ENCODE measurements at places on chromosomes 16 and 17.

DNA sequence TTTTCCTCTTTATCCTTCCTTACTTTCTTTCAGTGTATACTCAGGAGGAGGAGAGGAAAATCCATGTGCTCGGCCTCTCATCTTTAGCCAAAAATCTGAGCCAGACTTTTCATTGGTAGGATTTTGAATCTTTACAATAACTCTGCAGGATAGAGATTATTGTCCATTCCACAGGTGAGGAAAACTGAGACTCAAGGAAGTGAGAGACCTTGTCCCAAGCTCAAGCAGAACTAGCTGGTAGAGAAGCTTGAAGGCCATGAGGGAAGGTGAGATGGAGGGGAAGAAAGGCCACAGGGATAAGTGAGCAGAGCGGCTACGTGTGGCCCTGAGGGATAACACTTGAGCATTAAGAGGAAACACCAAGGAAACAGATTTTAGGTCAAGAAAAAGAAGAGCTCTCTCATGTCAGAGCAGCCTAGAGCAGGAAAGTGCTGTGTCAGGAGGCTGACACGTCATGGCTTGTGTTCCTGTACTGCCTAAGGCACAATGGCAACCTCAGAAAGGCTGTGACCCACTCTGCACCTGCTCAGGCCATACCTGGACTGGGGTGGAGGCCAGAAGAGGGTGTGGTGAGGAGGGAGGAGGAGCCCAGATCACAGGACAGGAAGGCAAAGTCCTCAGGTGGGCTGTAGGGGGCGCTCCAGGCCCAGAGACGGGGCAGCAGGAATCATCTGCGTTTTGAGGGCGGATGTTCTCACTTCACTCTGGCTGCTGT, 11.9 kb downstream of the MT4 start:
- peak; percentile 81 for DNase-seq

GRCh38 chr17:64148017-64148631, 18.2 kb upstream of the ERN1 start:
- no peak for DNase-seq

DNA sequence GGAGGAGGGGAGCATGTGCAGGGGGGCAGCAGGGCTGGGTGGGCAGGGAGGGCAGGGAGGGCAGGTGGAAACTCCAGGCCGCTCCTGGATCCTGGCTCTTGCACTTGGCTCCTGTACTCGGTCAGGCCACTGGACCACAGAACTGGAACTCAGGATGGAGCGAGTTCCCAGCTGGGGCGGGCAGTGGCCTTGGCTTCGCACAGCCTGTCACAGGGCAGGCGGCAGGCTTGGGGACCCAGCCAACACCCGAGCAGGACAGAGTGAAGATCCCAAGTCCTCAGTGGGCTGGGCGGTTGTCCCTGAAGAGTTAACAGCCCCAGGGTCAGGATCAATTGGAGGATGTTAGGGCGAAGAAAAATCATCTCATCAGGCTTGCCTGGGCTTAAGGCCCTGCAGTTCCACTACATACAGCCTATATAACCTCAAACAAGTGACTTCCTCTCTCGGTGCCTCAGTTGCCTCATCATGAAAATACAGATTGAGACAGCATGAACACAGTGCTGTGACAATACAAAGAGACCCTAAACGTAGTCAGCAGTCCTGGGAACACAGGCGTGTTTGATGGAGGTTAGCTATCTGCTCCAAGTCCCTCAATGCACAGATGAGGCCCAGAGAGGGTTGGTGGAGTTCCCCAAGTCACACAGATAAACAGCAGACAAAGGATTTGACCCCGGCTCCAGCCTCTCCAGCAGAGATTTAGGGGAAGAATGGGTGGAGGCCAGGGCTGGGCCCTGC, 21.9 kb downstream of the ZNF423 start:
- no peak for DNase-seq

GRCh38 chr17:76032073-76032779, 5.1 kb upstream of the EVPL start:
- no peak for DNase-seq

DNA sequence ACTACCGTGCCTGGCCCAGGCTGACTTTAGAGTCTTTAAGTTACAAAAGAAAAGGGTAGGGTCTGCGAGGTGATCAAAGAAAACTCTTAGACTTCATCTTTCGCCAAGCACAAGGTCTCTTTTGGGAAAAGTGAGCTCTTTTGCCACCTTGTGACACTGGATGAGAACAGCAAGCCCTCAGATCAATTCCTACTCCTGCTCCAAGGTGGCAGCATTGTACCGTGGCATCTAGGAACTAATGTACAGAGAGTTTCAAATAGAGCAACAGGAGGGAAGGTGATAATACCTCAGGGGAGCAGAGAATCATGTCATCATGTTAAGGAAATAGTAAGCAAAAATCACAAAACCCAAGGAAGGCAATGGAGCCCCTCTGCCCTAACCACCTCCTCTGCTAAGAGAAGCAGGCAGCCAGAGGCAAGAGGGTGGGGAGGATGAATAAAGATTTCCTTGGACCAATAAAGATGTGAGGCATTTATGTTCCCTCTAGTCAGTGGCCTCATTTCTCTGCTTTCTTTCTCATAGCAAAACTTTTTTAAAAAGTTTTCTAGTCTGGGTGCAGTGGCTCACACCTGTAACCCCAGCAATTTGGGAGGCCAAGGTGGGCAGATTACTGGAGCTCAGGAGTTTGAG, 2.1 kb upstream of the C17orf78 start:
- peak; percentile 22 for DNase-seq

- no peak for DNase-seq
These were observed 174.1 kb upstream of the MPHOSPH6 start for GRCh38 chr16:82344157-82344556.

GRCh38 chr16:68750193-68750695, 13.2 kb downstream of the CDH1 start:
- no peak for DNase-seq

GRCh38 chr16:86712158-86713009, 134.0 kb downstream of the FOXL1 start:
- DNase-seq: no peak

- no peak for DNase-seq
These were observed 809.5 kb upstream of the GOT2 start for GRCh38 chr16:59543641-59544040.

DNA sequence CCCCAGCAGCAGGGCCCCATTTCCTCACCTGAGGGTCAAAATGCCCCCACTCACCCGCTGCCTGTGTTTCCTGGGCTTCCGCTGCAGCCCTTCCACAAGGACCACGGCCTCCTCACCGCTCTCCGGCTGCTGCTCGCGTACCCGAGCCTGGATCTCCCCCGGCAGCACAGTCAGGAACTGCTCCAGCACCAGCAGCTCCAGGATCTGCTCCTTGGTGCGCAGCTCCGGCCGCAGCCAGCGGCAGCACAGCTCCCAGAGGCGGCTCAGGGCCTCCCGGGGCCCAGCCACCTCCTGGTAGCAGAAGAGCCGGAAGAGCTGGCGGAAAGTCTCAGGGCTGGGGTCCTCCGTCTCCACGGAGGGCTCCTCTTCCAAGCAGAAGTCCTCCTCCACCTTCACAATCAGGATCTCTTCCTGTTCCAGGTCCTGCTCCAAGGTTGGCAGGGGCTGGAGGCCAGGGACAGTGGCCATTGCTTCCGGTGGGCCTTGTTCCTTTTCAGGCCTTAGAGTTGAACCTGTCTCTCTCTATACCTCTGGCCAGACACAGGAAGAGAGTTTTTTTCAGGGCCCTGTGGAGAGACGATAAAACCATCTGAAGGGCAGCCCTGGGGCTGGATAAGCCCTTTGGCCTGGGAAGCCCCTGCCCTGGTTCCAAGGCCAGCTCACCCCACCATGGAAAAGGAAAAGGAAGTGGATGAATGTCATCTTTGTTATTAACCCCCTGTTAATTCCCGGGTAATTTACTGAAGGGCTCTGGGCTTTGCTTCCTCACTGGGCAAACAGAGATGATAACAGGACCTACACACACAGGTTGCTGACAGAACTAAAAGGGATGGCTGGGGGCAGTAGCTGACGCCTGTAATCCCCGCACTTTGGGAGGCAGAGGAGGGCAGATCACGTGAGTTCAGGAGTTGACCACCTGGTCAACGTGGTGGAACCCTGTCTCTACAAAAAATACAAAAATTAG, 1.2 kb downstream of the ZNF500 start:
- DNase-seq: no peak

GRCh38 chr17:49616086-49616485, 40.4 kb downstream of the NXPH3 start:
- DNase-seq: no peak

DNA sequence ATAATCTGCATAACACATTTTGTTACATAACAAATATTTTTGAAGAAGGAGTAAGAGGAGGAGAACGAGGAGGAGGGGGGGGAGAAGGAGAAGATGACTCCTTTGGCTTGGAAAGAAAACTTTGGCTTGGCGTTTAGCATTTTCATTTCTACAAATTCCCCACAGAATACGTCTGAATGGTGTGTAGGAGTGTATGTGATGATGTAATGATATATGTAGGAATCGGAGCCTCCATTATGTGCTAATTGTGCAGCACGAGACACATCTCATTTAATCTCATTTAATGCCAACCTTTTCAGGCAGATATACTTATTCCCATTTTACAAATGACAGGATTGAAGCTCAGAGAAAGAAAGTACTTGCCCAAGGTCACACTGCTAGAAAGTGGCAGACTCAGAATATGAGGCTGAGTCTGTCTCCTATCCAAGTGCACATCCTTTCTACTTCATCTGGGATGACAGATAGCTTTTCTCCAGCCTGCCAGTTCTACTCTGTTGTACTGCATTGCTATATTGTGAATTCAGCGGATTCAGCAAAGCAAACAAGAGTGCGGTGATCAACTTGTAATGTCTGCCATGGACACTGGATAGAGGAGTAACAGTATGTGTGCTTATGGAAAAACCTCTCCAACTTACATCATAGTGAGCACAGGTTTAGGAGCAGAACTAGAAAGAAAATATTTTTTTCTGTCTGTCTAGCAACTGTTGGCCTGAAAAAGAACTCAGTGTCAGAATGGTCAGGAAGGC, 10.4 kb upstream of the SLC47A2 start:
- DNase-seq: no peak

GRCh38 chr16:191831-192230, 11.6 kb downstream of the HBQ1 start:
- no peak for DNase-seq

GRCh38 chr17:82324566-82325285, 7.3 kb upstream of the CD7 start:
- no peak for DNase-seq

- no peak for DNase-seq
These were observed 8.7 kb downstream of the ATXN1L start for GRCh38 chr16:71854369-71854948.

DNA sequence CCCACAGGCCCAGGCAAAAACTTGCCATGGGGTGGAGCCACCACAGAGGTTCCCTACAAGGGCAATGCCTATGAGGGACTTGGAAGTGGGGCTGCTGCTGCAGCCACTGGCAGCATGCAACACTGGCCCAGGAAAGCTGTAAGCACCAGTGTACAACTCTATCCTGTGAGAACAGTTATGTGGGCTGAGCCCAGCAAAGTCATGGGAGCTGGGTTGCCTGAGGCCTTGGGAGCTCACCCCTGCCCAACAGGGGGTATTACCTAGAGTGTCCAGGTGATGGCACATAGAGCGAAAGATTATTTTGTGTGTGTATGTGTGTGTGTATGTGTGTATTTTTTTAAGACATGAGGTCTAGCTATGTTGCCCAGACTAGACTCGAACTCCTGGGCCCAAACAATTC, 57.0 kb downstream of the TANC2 start:
- no peak for DNase-seq

DNA sequence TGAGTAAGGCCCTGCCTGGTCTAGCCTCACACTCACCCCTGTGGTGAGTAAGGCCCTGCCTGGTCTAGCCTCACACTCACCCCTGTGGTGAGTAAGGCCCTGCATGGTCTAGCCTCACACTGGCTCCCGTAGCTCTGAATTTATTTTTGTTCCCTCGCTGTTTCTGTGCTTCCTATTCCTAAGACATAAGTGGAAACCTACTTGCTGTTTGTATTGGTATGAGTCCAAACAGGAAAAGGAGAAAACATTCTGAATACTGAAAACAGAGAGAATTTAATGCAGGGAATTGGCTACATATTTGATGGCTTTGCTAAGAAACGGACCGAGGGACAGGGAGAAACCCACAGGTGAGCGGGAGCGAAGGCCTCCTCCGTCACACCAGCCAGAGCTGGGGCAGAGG, 267.8 kb downstream of the FOXL1 start:
- no peak for DNase-seq

DNA sequence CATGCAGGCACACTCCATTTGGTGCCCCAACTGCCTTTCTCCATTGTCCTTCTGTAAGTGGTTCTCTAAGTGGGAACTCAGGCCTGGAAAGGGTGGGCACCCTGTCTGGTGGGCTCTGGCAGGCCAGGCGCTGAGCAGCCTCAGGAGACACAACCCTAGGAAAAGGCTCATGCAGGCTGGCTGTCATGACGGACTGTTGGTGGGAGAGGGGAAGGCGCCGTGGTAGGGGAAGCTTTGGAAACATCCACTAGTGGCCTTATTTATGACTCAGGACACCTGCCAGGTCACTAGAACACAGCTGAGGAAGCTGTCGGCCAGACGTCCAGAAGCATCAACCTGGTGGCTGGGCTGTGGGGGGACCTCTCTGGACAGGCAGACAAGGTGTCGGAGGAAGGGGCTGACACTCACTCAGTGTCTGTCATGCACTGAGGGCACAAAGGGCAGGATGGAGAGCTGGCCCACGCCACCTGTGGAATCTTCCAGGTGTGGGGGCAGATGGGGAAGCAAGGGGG, 216.0 kb downstream of the SEC14L1 start:
- DNase-seq: no peak

- DNase-seq: no peak
These were observed 67.1 kb upstream of the DOC2B start for GRCh38 chr17:248337-249235.

DNA sequence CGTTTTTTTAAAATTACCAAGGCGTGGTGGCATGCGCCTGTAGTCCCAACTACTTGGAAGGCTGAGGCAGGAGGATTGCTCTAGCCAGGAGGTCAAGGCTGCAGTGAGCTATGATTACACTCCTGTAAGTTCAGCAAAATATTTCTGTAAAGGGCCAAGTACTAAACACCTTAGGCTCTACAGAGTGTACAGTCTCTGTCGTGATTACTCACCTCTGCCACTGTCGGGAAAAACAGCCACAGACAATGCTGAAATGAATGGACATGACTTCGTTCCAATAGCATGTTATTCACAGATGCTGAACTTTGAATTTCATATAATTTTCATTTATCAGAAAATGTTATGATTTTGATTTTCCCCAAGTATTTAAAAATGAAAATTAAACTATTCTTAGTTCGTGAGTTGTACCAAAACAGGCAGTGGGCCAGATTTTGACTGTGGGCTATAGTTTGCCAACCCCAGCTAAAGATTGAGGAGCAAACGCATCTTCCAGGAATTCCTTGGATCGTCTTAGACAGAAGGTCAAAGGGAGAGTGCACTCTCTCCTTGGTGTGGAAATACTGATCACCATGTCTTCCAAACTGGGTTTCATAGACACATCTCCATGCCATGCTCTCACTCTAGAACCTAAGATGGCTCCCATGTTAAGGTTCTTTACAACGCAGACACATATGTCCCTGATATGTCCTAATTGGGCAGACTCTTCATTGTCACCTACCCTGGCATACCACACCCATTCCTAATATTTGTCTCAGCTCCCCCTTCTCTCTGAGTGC, 89.5 kb downstream of the MARF1 start:
- DNase-seq: no peak
